Stomach (tissue), 19 donors: ENCODE measurements at places on chromosomes 13 and 19. TPM values are rescaled to one million over a fixed set of nuclear protein-coding genes. Genes with fewer than 3 reads are reported as not detected.

DNA sequence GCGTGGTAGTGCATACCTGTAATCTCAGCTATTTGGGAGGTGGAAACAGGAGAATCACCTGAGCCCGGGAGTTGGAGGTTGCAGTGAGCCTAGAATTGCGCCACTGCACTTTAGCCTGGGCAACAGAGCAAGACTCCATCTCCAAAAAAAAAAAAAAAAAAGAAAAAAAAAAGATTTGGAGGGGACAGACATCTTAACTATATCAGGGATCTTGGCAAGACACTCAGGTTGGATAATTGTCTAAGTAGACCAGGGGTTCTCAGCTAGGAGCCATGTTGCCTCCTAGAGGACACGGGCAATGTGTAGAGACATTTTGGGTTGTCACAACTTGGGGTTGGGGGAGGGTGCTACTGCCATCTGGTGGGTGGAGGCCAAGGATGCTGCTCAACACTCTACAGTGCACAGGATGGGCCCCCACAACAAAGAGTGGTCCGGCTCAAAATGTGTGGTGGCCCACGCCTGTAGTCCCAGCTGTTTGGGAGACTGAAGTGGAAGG is 1.9 kb upstream of the ZNF580 start:
- no peaks in the 10 kb centered on the region for H3K27me3 ChIP-seq
- H3K36me3 ChIP-seq, result no peaks in the 10 kb centered on the region
- DNase-seq, result peak; percentile 67
- peak overlapping the region; percentile 97 for H3K27ac ChIP-seq
- peaks cover 83% of the 10 kb centered on the region for H3K4me1 ChIP-seq

DNA sequence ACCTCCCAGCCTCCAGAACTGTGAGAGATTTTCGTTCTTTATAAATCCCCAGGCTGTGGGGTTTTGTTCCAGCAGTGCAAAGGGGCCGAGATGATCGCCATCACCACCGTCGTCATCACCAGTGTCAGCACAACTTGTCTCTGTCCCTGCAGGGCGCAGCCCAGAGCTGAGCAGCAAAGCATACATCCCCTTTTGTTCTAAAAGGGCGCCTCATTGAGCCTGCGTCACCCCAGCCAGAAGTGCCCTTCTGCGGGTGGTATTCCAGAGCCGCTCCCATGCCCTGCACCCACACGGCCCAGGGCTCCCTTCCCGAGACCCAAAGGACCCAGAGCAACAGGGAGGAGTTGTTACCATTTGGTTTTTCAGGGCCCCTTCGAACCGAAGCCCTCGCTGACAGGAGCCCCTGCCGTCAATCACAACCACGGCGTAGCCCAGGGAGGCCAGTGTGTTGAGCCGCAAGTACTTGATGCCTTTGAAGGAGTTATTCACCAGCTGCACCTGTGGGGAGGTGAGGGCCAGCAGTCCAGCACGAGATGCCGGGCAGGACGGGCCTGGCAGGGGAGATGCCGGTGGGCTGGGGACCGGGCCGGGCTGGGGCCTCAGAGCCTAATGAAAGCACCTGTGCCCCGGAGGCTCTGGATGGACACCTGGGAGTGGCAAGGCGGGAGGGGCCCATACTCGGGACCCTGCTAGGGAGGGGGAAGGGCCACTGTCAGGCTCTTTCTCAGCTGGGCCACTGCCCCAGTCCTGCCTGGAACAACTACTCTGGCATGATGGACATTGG is 14.4 kb upstream of the MYDGF start:
- no peak for DNase-seq
- peaks cover 100% of the 10 kb centered on the region for H3K36me3 ChIP-seq
- no peaks in the 10 kb centered on the region for H3K4me1 ChIP-seq
- no peak overlapping the region for H3K4me3 ChIP-seq
- H3K27ac ChIP-seq, result no peak overlapping the region
- no peaks in the 10 kb centered on the region for H3K27me3 ChIP-seq

Gene ZNF471
- polyA plus RNA-seq, result 1.8 TPM

DNA sequence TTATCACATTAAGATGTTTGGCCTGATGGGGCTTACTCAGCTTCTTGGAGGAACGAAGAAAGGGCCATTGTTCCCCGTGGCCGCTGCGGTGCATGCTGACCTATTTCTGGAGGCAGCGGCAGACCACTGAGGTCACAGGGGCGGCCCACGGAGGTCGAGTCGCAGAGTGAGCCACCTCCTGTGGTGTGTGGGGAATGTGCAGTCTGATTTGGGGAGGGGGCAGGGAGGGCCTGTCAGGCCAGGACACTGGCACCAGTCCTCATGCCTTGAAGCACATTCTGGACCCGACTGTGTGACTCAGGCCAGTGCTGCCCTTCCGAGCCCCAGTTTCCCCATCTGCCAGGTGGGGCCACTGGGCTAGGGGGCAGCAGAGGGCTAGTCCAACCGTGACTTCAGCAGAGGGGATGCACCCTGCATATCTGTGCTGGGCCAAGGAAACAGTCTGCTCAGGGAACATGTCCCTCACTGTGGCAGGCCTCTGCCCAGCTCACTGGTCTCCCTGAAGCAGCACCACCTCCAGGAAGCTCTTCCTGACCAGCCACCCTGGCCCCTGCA is 6.3 kb downstream of the SLC7A10 start:
- H3K36me3 ChIP-seq, result no peaks in the 10 kb centered on the region
- no peak overlapping the region for H3K27ac ChIP-seq
- H3K4me1 ChIP-seq, result no peaks in the 10 kb centered on the region
- H3K27me3 ChIP-seq, result peaks cover under 1% of the 10 kb centered on the region

DNA sequence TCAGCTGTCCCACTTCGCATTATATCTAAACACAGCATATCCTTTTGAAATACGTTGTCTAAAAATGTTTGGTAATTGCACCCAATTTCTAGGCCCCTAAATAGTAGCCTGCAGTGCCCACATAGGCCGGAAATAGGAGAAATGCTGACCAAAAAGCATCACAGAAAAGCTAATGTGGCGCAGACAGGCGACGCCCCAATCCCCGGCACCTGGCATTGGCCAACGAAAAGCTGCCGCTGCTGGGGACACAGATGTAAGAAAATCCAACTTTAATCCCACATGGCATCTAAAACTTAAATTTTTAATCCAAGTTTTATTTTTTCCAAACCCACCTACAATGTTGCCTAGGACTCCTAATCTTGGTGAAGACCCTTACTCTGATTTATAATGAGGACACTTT is 4.0 kb downstream of the SAFB2 start:
- H3K36me3 ChIP-seq, result peaks cover 73% of the 10 kb centered on the region
- H3K27ac ChIP-seq, result no peak overlapping the region
- no peak overlapping the region for H3K4me3 ChIP-seq
- no peaks in the 10 kb centered on the region for H3K27me3 ChIP-seq
- H3K4me1 ChIP-seq, result peaks cover 34% of the 10 kb centered on the region
- DNase-seq, result no peak

Gene FAM216B
- 0.03 TPM for polyA plus RNA-seq

Gene UGGT2
- 4.8 TPM for polyA plus RNA-seq

DNA sequence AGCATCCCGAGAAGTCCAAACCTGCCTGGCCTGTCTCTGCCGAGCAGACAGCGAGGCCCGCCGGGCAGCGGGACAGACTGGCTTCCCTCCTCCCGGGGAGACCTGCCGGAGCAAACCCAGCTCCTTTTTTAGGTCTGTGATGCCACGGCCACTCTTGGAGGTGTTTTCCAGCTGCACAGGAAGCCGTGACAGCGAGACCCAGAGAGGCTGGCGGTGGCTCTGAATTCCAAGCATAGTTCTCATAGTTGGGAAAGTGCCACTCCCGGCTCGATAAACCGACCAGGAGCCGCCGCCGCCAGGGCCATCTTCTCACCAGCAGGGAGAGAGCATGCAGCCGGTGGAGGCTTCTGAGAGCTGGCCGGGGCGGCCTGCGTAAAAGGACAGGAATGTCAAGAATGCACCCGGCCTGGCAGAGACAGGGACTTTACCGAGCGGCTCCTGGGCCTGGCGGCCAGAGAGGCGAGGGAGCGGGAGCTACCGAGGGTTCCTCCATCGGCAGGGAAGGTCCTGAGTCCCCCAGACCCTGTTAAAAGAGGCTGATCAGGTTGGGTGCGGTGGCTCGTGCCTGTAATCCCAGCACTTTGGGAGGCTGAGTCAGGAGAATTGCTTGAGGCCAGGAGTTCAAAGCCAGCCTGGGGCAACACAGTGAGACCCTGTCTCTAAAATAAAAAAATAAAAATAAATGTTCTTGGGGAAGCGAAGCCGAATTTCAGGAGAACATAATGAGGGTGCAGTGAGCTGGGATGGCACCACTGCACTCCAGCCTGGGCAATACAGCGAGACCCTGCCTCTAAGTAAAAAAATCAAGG is 64.9 kb downstream of the GADD45B start:
- peak overlapping the region; percentile 25 for H3K4me3 ChIP-seq
- DNase-seq, result peak; percentile 89
- H3K36me3 ChIP-seq, result no peaks in the 10 kb centered on the region
